ENCODE measurements at places on chromosomes 5 and 9.
A peak's percentile ranks its signal among the peaks of the same experiment; 100 is the strongest.

DNA sequence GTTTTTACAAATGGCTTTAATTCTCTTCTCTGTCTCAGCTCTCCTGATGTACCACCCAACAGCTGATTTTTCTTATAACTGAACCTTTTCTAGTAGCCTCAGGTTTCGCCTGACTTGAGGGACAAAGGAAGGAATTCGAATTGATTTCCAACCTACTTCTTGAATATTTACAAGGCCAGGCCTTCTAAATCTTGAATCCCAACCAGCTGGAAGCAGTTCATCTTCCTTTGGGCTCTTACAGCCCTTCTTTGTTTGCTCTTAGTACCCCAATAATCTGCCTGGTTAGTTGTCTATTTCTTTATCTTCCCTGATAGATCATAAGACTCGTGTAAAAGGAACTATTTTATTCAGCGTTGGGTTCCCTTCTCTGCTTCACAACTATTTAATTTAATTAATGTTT, 95.9 kb downstream of the NLN start:
- no peak for DNase-seq

GRCh38 chr9:130860458-130861316, 25.6 kb downstream of the ABL1 start:
- no peak for DNase-seq

DNA sequence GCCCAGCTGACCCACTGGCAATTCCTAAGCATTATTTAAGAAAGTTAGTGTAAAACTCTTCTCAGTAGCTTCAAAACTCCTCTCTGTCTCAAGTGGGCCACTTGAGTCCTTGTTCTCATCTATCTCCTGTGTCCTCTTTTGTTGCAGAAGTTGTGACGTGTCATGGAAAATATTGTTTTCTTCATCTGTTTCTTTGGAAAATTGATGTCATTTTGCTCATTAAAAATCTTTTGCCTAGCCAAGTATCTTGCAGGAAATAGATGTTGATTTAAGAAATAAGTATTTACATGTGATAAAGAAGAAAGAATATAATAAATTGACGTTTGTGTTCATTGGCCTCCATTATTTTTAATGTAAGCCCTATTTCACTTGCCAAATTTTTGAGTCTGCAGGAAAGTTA, 1158.4 kb upstream of the SEMA6A start:
- no peak for DNase-seq

DNA sequence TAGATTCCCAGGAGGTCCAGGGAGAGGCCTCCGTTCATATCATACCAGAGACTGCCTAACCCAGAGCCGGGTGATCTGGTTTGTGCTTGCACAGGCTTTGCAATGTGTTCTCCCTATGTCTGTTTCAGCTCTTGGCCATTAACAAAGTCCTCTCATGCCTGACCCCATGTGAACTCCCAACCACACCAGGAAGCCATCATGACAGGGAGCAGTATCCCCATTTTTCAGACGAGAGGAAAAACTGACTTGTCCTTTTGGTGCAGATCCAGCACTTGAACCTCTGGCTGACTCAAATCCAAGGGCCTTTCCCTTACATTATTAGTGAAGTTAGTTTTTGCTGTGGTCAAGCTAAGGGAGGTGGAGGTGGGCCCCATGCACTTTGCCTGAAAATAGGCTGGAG, 58.4 kb downstream of the TEX10 start:
- DNase-seq = no peak

- peak; percentile 49 for DNase-seq
These were observed 10.7 kb downstream of the WNK2 start for GRCh38 chr9:93194641-93195040.

- no peak for DNase-seq
These were observed 260.1 kb upstream of the CDH18 start for GRCh38 chr5:20248118-20248517.

DNA sequence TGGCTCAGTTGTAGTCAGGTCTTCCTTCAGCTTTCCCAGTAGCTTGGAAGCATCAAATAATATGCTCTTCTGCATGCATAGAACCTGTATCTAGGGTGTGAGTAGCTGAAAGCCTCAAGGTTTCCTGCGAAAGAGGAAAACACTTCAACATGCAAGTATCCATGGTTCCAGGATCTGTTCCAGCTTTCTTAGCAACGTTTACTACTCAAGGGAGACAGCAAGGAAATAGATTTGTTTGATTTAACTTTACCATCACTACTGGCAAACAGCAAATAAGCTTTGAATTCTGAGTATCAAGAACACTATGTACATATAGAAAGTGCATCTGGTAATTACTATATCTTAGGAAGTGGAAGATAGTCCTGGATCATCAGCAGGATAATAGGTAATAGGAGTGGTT, 341.0 kb downstream of the PRR16 start:
- no peak for DNase-seq

GRCh38 chr9:108621991-108622855, 233.6 kb downstream of the ACTL7B start:
- DNase-seq = no peak

DNA sequence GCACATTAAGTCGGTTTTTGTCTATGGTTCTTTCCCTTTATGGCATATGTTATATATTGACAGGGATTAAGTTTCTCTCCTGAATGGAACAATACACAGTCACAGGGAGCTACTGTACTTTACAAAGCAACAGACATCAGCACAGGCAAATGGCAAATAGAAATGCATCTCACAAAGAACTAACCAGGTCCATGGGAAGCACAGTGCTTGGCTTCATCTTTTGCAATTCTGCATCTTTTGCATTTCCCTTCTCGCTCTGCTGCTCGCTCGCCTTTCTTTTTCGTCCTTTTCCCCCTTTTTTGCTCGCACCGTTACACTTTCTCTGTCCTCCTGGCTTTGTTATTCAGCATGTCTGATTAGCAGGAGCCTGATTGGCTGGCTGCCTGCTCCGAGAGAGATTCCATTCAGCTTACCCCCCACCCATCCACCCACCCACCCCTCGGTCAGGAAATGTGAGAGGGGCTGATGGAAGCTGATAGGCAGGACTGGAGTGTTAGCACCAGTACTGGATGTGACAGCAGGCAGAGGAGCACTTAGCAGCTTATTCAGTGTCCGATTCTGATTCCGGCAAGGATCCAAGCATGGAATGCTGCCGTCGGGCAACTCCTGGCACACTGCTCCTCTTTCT, at the start of gene ADAMTSL1:
Gene ADAMTSL1, plus strand, starts transcription at position 502 of the 628 bp plus-strand sequence. Its CDS starts 80 bp downstream, at position 582.
- DNase-seq = peak; percentile 97

- peak; percentile 35 for DNase-seq
These were observed 105.8 kb upstream of the PCSK1 start for GRCh38 chr5:96538808-96539250.

GRCh38 chr5:158920736-158921135, 179.0 kb downstream of the EBF1 start:
- no peak for DNase-seq

- no peak for DNase-seq
These were observed 28.1 kb downstream of the IL33 start for GRCh38 chr9:6243746-6244145.

DNA sequence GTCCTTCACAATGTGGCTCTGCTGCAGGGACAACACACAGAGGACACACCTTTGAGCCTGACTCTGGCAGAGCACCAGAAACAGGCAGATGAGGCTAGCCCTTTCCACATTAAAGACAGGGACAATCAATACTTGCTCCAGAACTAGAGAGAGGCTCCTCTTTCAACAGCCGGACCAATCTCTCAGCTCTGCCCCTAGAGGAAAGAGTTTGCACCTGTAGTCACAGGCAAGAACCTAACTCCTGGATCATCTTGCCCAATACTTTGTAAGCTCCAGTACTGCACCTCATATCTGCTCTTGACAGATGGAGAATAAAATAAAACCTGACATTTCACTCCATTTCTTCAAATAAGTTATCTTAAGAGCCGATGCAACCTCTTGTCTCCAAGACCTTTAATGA, 52.1 kb downstream of the EPB41L4A start:
- DNase-seq = peak; percentile 38

- DNase-seq = no peak
These were observed 125.3 kb downstream of the TRIM32 start for GRCh38 chr9:116812231-116813030.

DNA sequence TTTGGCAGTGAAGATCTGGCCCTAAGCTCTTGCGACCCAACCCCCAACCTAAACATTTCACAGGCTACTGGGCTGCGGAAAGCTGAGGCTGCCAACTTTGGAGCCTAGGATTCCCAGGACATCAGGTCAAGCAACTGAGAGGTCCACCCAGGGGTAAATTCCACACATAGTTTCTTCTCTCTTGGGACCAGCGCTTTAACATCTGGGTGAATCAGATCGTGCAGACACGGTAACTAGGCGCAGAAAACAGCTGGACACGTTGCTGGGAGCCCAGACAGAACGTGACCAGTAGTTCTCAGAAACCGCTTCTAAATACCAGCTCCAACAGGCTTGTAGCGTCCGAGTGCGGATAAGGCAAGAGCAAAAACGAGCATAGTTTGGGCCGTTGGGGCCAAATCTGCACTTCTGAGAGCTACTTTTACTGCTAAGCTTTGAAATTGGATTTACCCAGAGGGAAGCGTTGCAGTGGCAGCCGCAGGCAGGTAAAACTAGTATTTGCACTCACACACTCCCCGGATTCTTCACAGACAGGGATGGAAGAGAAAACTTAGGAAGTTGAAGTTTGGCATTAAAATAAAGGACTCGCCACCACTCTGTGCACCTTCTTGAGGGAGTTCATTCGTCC, 11.8 kb downstream of the ITGA1 start:
- DNase-seq = peak; percentile 47

- no peak for DNase-seq
These were observed 95.6 kb downstream of the ARSB start for GRCh38 chr5:78889369-78890140.

DNA sequence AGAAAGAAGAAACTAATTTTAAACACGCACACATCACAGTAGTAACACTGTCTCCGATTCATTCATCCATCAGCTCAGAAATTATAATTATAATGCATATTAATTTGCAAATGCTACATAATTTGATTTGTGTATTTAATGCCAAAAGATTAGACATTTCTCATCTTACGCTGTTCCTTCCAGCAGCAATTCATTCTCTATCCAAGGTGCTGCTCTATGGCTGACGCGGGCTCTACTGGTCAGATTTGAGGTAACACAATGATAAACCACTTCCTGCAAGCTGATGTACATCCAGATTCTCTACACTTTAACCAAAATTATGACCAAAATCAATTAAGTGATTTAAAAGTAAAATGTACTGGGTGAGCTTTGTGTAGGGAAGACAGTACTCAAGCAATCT, 77.9 kb upstream of the ICE1 start:
- no peak for DNase-seq

DNA sequence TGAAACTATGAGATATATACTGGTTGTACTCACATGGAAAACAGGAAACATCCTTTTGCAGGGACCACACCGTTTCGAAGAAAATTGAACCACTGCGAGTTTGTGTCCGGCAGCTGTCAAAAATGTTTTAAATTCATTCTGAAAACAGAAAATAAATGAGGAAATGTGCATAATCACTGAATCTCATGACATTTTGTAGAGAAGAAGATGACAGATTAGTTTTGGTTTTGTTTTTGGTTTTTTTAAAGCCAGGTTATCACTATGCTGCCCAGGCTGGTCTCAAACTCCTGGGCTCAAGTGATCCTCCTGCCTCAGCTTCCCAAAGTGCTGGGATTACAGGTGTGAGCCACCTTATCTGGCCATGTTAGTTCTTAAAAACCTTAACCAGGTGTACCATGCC, 3.5 kb downstream of the TXNDC8 start:
- no peak for DNase-seq

DNA sequence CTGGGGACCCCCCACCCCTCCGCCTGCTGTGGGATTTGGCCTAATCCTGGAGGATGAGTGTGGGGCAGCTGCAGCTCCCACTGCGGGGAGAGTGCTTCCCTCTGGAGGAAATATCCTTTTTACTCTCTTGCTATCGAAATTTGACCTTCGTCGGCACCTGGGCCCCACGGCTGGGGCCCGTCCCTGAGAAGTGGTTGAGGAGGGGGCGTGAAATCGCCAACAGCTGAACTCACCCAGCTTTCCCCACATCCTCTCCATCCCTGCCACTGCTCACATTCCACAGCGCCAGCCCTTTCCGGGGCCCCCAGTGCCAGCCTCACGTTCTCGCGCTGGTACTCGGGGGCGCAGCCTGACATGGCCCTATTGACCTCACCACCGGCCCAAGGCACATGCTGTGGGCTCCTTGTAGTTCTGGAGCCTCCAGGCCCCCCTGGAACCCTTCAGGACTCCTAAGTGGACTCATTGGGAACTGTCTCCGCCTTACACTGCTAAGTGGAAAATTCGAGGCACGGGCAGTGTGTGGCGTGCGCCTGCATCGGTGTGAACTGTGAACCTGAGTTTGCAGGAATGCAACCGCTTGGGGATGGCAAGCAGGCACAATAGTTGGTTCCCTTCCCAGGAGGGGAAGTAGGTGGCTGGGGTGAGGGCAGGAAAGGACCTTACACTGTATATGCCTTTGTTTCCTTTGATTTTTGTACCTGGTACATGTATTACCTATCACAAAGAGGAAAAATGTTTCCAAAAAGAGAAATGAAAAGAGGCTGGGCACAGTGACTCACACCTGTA, 19.2 kb downstream of the FGFR4 start:
- no peak for DNase-seq

DNA sequence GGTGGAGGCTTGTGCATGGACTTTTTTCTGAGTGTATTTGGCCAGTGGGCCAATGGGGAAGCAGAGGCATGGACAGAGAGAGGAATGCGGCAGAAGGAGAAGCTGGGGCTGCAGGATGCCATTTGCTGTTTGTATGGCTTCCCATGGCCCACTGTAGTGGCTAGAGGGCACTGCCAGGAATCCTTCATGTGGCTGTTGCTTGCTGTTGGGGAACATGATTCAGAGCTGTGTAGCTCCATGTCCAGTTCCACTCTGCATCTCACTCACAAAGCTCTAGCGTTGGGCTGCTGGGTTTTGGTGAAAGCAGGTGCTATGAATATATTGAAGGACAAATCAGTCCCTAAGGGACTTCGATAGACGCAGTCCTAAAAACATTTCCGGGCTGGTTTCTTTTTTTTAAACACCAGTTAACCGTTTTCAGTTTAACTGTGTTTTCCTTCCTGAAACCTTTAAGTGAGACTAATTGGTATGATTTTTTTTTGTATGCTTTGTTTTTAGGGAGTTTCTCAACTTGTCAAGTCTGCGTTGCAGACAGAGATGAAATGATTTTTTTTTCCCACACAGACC, 51.3 kb downstream of the SLC22A5 start:
- DNase-seq = no peak

DNA sequence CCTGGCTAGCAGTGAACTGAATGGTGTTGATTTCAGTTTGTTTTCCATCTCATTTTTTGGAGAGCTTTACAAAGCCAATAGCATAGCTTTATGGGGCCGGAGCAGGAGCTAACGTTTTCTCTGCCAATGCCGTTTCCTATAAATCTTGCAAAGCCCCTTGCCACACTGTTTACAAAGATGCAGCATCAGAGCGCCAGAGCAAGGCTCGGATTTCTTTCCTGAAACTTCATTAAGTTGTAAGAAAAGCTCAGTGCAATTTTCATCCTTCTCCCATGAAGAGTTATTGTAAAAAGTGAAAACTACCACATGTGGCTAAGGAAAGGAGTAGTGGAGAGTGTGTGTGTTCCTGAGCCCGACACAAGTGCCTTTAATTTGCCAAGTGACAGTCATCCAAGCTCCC, 178.2 kb upstream of the GDNF start:
- DNase-seq = no peak

GRCh38 chr9:110926828-110927487, 111.3 kb downstream of the LPAR1 start:
- no peak for DNase-seq

Measured in NCI-H69 (cell line).